CD8-positive, alpha-beta memory T cell (primary cell): ENCODE measurements at places on chromosomes 7 and 10. TPM values are rescaled to one million over a fixed set of nuclear protein-coding genes. Genes with fewer than 3 reads are reported as not detected.

GRCh38 chr10:1425879-1426278, 311.4 kb downstream of the ADARB2 start:
- H3K4me3 ChIP-seq, result no peak overlapping the region
- no peaks in the 10 kb centered on the region for H3K4me1 ChIP-seq
- no peaks in the 10 kb centered on the region for H3K36me3 ChIP-seq
- no peak overlapping the region for H3K27ac ChIP-seq
- DNase-seq, result no peak
- no peaks in the 10 kb centered on the region for H3K27me3 ChIP-seq

GRCh38 chr10:63633677-63634487, 112.7 kb downstream of the REEP3 start:
- no peak overlapping the region for H3K27ac ChIP-seq
- H3K36me3 ChIP-seq, result no peaks in the 10 kb centered on the region
- no peaks in the 10 kb centered on the region for H3K4me1 ChIP-seq
- no peak for DNase-seq
- H3K4me3 ChIP-seq, result no peak overlapping the region
- H3K27me3 ChIP-seq, result no peaks in the 10 kb centered on the region

DNA sequence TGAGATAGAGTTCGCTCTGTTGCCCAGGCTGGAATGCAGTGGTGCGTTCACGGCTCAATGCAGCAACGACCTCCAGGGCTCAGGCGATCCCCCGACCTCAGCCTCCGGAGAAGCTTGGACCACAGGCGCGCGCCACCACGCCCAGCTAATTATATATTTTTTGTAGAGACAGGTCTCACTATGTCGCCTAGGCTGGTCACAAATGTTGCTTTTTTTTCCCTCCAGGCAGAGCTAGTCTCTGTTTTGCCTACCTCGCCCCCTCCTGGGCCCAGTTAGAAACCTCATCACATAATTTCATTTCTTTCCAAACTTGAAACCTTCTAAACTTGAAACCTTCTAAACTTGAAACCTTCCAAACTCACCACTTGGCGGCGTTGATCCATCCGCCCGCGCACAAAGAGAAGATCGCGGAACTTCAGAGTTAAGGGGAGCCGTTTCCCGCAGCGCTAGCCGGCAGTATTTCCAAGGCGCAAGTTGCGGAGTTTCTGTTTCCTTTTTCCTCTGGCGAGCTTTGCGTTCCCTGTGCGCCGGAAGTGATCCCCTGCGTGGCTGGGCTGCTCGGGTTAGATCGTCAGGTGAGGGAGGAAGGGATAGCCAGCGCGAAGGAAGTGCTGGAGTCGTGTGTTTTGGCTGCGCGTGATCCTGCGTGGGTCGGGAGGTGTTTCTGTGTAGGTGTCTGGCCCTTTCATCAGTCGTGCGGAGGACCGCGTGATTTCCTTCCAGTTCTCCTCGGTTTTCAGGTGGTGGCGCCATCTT, at the start of gene SSBP1:
Gene SSBP1 (plus strand): TSS at position 523 of the 756 bp plus-strand sequence. CDS start 809 bp downstream, outside the sequence.
- H3K27ac ChIP-seq, result peak within 1 kb of the TSS; percentile 85
- H3K27me3 ChIP-seq, result no peaks in the 10 kb centered on the region
- H3K4me1 ChIP-seq, result peaks cover 33% of the 10 kb centered on the region
- DNase-seq, result peak; percentile 92

- H3K27ac ChIP-seq, result no peak overlapping the region
- H3K27me3 ChIP-seq, result no peaks in the 10 kb centered on the region
- peaks cover 9% of the 10 kb centered on the region for H3K4me1 ChIP-seq
- no peak overlapping the region for H3K4me3 ChIP-seq
- no peaks in the 10 kb centered on the region for H3K36me3 ChIP-seq
Measured at GRCh38 chr7:1410992-1411391, 48.3 kb downstream of the MICALL2 start.

- no peak overlapping the region for H3K27ac ChIP-seq
- peaks cover 4% of the 10 kb centered on the region for H3K4me1 ChIP-seq
- DNase-seq, result no peak
Measured at GRCh38 chr7:128871050-128871449, 8.4 kb downstream of the ATP6V1F start.

DNA sequence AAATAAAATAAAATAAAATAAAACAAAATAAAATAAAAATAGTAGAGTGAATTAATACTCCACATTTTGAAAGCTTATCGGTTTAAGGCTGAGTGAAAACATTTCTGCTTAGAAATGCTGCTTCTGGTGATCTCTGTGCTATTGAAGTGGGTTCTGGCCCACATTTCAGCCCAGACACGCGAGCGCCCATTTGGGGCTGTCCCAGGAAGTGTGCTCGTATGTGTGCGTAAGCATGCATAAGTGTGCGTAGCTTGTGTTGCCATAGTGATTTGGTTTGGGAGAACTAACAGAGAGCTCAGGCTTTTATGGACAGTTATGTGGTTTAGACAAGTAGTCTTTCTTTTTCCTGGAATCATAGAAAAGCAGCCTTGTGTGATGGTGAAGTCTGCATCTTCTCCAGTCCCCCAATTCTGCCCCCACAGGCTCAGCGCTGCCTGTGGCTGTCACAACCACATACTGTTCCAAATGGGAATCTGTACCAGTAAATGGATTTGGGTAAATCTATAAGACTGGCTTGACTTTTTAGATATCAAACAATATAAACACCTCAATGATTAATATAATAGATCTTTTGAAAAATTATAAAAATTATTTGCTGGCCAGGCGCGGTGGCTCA, 29.8 kb upstream of the PURB start:
- no peaks in the 10 kb centered on the region for H3K27me3 ChIP-seq
- no peak overlapping the region for H3K4me3 ChIP-seq
- peak overlapping the region; percentile 35 for H3K27ac ChIP-seq
- H3K4me1 ChIP-seq, result peaks cover 7% of the 10 kb centered on the region
- no peaks in the 10 kb centered on the region for H3K36me3 ChIP-seq
- peak; percentile 90 for DNase-seq

DNA sequence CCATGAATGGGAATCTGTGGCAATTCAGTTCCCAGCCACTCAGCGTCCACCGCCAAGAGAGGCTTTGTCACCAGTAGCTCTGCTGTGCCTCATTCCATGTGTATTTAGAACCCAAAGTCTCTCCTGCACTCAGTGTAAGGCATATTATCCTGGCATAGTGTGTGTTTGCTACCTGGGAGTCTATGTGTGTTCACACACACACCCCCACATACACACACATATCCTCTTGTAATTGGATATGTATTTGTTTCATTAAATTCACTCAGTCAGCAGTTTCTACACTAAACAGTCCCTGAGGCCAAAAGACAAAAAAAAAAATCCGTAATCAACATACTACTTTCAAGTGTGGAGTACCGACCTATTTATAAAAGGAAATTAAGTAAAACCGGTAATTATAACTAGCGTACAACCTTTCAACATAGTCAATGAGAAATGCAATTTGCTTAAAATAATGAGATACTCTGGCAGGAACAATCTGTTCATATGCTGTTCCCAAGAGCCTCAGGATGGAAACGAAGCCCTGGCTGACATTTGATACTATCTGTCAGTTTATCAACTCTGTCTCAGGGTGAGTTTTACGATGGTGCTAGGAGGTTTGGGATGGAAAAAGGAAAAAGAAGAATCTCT, 425.8 kb upstream of the CELF2 start:
- DNase-seq, result no peak
- H3K36me3 ChIP-seq, result no peaks in the 10 kb centered on the region
- no peaks in the 10 kb centered on the region for H3K4me1 ChIP-seq
- no peak overlapping the region for H3K27ac ChIP-seq
- no peak overlapping the region for H3K4me3 ChIP-seq

GRCh38 chr10:98852686-98853085, 383.0 kb downstream of the HPSE2 start:
- no peaks in the 10 kb centered on the region for H3K27me3 ChIP-seq
- DNase-seq, result no peak
- H3K36me3 ChIP-seq, result no peaks in the 10 kb centered on the region

DNA sequence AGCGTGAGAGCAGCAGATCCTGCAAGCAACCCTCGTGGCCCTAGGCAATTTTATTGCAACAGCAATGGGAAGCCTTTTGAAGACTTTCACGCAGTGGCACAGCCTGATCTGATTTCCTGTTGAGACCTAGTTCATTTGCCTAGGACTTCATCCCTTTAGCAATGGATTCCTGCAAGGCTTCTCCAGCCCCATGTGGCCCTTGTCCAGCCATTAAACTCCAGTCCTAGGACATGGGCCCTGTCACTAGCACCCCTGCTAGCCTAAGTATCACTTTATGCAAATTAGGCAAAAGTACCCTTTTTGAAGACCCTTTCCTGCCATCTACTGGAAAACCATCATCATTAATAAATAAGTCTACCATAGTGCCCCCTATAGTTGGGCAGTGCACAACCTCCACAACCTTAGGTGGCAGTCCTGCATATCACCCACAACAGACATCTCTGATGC, 379.4 kb downstream of the GALNT17 start:
- no peak for DNase-seq
- H3K4me1 ChIP-seq, result no peaks in the 10 kb centered on the region

DNA sequence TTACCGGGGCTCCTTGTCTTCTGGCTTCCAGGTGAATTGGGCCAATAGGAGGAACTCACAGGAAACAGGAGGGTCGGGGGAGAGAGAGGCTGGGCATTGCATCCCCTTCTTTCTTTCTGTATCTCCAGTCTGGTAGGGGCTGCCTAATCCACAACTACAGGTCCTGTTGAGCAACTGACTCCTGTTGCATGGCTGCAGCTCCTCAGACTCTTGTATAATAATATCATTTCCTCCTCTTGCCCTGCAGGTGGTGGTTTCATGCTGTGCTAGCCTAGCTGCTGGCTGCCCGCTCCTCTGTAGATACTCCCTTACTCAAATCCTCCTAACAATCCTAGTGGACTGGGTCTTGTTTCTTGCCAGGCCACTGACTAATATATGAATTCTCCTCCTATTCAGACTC, 276.5 kb upstream of the SMIM30 start:
- no peak for DNase-seq
- H3K36me3 ChIP-seq, result no peaks in the 10 kb centered on the region
- H3K4me3 ChIP-seq, result no peak overlapping the region
- H3K27ac ChIP-seq, result no peak overlapping the region
- H3K27me3 ChIP-seq, result no peaks in the 10 kb centered on the region

DNA sequence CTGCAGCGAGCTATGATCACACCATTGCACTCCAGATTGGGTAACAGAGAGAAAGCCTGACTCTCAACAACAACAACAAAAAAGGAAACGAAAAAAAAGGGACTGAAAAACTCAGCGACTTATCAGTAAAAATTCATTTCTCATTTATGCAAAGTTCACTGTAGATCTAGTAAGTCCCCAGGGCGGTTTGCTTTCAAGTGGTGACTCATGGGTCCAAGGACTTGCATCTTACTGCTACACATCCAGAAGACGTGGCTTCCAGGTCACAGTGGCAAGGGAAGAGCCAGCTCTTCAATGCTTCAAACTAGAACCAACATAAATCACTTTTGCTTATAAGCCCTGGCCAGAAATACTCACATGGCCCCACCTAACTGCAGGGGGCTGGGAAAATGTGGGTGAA, 178.3 kb upstream of the AUTS2 start:
- no peak overlapping the region for H3K4me3 ChIP-seq
- no peak for DNase-seq
- no peaks in the 10 kb centered on the region for H3K4me1 ChIP-seq

DNA sequence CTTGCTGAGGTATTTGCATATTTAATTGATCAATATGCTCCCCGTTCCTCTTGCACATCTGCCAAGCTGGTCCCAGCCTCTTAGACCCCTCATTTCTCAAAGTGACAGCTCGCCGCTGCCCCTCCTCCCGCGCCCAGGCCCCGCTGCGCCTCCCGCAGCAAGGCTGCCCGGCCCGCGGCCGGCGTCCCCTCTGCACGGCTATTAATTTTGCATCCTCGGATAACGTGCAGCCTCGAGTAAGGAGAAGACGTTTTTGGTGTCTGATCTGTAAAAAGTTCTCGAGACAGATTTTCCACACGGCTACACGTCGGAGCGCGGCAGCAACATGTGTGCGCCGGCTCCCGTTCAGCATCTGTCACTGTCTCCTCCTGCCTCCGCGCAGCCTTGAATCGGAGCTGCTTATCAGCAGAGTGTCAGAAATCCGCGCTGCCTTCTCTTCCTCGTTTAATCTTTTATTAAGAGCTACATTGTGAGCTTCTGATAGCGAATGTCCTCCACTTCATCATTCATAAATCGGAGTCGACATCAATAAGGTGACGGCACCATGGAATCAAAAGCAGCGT, 65.3 kb downstream of the EBF3 start:
- no peaks in the 10 kb centered on the region for H3K4me1 ChIP-seq
- H3K4me3 ChIP-seq, result no peak overlapping the region
- H3K36me3 ChIP-seq, result no peaks in the 10 kb centered on the region
- no peak for DNase-seq

DNA sequence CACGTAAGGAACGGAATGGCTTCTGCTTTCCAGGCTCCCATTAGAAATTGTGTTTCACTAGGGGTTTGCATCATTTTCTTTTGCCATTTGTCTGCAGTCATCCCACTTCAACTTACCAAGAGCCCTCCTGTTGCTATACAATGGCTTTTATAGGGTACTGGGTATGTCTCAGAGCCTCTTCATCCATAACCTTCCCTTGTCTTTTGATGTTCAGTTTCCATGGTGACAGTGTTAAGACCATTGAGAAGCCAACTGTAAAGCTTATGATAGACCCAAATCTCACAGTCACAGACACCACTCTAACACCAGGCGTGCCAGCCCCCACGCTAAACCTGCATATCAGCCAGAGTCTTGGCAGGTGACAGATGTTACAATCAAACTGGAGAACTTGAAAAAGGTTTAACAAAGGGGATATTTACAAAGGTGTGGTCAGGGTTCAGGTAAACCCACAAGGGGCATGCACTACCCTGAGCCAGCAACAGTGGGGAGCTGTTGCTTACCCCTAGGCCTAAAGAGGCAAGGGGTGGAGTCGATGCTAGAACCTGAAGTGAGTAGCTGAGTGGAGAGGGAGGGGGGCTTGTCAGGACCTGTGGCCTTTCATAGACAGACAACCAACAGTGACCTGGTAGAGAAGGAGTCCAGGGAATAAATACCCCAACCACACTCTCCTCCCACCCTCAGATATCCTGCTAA, 53.2 kb upstream of the ABLIM1 start:
- no peak overlapping the region for H3K4me3 ChIP-seq
- H3K4me1 ChIP-seq, result no peaks in the 10 kb centered on the region
- H3K27ac ChIP-seq, result no peak overlapping the region
- DNase-seq, result no peak
- H3K36me3 ChIP-seq, result no peaks in the 10 kb centered on the region

GRCh38 chr10:4219901-4220300, 434.9 kb upstream of the KLF6 start:
- no peak overlapping the region for H3K4me3 ChIP-seq
- H3K36me3 ChIP-seq, result no peaks in the 10 kb centered on the region
- no peaks in the 10 kb centered on the region for H3K27me3 ChIP-seq
- H3K4me1 ChIP-seq, result no peaks in the 10 kb centered on the region
- H3K27ac ChIP-seq, result no peak overlapping the region

DNA sequence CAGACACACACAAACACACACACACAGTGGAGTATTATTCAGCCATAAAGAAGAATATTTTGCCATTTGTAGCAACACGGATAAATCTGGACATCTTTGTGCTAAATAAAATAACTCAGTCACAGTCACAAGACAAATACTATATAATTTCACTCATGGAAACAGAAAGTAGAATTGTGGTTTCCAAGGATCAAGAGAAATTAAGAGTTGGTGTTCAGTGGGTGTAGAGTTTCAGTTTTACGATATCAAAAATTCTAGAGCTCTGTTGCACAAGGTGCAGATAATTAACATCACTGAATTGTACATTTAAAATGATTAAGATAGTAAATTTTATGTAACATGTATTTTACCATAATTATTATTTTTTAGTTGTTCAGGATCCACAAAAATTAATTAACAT, 1235.0 kb downstream of the XPNPEP1 start:
- no peak overlapping the region for H3K4me3 ChIP-seq
- no peaks in the 10 kb centered on the region for H3K27me3 ChIP-seq
- no peaks in the 10 kb centered on the region for H3K4me1 ChIP-seq

MBLAC1 gene
- total RNA-seq, result 4.4 TPM

CCL24 gene
- not detected for total RNA-seq

AFAP1L2 gene
- total RNA-seq, result 1.6 TPM

CLEC2L gene
- total RNA-seq, result not detected
